HuH-7 (cell line): ENCODE measurements at places on chromosomes 1 and 21.

DNA sequence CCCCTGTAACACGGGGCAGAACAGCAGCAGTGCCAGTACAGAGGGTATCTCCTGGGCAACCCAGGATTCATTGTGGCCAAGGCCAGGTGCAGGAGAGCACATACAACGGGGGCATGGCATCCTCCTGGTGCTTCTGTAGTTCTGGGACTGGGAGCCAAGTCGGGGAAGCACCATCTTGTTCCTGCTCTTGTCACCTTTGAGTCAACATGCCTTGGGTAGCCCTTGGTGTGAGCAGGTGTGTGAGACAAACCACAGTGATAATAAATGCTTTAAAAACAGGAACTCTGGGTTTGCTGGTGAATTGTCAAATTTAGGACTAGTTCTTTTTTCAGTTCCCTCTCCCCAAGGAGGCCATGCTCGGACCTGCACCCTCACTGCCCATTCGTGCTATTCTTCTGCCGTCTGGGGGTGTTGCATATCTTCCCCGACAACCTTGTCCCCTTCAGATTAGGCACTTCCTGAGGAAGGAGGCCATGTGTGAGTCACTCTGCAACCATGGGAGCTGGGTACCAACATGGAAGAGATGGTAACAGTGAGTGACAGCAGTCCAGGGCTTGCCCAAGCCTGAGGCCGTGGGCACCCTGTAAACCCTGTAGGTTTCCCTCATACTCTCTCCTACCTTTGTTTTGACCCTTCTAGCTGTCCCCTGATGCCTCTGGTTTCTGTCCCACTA, 150.2 kb downstream of the GRIK3 start:
- DNase-seq, result no peak

GRCh38 chr1:65343286-65343685, 33.9 kb downstream of the DNAJC6 start:
- no peak for DNase-seq

DNA sequence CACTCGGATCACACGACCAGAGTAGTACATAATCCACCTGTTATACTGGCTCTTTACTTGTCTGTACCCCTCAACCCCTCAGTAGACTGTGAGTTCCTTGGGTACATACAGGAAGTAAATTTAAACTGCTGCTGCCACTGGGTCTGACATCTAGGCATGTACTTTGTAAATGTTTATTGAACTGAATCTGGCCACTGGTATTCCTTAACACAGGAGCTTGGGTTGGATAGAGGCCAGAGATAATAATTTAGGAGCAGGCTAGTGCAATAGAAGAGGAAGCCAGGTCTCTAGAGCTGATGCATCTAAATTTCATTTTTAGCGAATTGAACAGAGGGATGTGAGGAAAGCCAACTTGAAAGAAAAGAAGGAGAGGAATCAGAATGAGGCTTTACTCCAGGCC, 12.4 kb downstream of the TTC4 start:
- DNase-seq, result no peak

- DNase-seq, result no peak
Observed at GRCh38 chr1:211741116-211741515, 65.7 kb upstream of the NEK2 start.

DNA sequence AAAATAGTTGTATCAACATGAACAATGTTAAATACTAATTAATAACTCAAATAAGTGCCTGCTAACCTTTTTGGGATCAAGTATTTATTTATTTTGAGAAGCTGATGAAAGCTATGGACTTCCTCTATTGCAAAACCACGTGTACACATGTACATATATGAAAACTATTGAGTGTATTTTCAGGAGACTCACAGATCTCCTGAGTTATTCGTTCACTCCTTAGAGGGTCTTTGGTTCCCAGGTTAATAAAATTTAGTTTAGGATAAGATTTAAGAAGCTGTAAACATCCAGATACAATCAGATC, 130.5 kb downstream of the DISC1 start:
- no peak for DNase-seq

DNA sequence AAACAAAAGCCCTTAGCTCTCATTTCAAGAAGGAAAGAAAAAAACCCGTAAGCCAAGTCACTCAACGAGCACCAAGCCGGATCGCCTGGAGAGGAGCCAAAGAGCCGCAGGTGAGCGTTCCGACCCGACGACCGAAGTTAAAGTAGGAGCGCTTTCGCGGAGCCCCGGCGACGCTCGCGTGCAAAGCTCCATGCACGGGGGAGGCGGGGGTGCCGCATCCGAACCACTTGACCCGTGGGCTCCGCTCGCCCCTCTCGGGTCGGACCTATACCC, 382 bp downstream of the GPBP1L1 start:
- DNase-seq, result no peak

DNA sequence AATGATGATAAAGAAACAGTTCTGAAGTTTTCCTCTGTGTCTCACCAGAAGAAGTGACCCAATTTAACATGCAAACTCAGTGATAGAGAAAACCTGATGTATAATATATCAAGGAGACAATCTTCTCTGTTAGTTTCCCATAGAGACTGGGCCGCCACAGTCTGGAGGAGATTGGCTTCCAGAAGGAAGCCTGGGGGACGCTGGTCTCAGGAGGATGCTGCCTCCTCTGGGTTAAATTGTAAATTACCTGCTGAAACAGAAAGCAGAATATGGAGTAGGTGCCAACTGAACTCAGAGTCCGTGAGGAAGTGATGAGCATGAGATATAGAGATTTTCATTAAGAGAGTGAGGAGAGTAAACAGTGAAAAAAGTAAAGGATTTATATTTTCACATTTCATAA, 15.8 kb downstream of the OR14I1 start:
- no peak for DNase-seq

DNA sequence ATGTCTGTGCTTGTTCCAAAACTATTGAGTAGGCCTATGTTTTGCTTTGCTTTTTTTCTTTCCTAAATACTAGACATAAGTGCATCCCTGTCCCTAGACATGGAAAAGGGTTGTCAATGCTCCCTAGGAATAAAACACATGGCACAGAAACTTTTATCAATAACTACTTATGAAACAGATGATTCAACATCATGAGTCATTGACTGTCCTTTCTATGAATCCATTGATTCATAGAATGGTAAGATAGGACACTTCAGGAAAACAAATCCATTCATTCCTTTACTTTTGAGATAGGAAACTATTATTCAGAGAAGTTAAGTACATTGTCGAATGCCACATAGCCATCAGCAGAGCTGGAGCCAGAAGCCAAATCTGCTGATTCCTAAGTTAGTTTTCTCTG, 147.5 kb downstream of the TSEN15 start:
- no peak for DNase-seq

DNA sequence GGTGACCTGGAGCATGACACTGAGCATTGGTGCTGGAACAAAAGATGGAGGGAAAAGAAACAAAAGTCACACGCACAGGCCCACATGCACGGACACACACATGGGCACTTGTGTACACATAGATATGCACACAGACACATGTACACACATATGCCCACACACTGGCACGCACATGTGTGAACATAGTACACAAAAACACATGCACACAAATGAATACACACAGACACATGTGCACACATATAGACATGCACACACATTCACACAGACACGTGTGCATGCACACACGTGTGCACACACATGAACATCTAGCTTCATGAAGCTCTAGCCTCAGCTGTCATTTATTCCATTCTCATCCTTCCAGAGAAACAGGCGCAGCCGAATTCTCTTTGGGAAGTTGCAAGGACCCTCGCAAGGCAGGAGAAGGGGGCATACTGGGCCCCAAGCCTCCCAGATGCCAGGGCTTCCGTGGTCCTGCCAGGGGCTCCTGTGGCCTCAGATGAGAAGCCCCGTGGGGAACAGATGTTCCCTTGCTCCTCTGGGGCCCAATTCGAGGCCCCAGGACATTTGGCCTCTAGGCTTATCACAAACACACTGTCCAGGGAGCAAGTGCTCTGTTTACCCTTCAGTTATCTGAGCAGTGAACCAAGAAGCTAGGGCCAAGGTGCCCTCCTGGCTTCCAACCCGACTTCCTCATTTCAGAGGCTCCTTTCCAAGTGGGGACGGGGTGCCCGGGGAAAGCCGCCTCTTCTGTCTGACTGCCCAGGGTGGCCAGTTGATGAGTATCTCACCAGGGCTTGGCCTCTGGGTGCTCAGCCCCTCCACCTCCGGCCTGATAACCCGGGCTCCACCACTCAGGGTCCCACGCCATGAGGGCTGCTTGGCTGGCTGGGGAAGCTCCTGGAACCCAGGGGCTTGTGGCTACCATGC, 116.4 kb upstream of the ARHGEF16 start:
- DNase-seq, result no peak

DNA sequence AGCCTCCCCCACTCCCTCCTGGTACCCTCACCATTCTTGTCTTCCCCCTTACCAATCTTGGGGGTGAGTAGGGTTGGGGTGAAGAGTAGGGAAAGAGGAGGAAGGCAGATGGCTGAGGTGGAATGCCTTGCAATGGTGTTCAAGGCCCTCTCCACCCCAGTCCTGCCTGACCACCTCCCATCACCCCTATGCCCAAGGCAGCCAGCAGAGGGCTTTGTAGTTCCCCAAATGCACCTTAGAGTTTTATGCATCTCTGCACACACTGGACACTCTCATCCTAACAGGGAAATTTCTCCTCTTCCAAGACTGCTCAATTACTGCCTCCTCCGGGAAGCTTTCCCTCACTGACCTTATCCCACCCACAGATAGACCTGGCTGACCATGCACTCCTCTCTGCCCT, 15.4 kb downstream of the KIF17 start:
- DNase-seq, result peak; percentile 53

- no peak for DNase-seq
Observed at GRCh38 chr1:65084066-65084465, 63.9 kb upstream of the AK4 start.

GRCh38 chr1:45913183-45913683, 109.8 kb downstream of the MAST2 start:
- no peak for DNase-seq

DNA sequence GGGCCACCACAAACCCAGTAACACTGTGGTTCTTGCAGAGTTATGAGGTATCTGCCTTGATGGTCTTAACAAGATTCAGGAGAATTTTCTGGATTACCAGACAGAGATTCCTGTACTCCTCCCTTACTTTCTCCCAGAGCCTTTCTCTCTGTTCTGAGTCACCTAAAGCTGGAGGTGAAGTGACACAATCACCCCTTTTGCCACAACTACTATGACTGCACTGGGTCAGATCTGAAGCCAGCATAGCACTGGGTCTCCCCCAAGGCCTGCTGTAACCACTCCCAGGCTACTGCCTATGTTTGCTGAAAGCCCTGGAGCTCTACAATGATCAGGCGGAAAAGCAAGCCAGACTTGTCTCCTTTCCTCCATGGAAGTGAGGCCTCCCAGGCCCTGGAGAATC, 156.7 kb upstream of the NEGR1 start:
- DNase-seq, result no peak

DNA sequence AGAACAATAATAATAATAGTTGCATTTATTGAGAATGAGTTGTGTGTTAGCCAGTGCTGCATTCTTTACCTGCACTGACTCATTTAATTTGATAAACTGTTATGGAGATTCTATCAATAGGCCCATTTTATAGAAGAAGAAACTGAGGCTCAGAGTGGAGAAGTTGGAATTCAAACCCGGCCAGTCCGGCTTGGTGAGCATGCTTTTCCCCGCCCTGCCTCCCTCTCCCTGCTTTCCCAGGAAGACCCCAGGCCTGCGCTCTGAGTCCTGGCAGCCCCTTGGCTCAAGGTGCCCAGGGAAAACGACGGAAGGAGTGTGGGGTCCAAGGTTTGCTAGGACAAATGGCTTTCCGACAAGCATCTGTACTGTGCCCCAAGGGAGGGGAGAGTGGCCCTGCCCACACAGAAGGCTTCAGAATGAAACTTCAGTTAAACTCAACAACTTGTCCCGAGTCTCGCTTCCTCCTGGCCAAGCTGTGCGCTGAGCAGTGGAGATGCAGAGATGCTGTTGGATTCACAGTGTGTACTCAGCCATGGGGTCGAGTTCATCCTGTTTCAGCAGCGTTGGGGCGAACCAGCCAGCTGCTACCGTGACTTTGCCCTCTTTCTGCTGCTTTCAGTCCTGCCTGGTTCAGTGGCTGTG, 23.3 kb upstream of the PADI6 start:
- DNase-seq, result no peak

- peak; percentile 51 for DNase-seq
Observed at GRCh38 chr21:42218836-42219605, at the start of gene ABCG1. TSS of gene ABCG1 (plus strand) at chr21:42219140. CDS start at chr21:42219263, 123 bp downstream.

DNA sequence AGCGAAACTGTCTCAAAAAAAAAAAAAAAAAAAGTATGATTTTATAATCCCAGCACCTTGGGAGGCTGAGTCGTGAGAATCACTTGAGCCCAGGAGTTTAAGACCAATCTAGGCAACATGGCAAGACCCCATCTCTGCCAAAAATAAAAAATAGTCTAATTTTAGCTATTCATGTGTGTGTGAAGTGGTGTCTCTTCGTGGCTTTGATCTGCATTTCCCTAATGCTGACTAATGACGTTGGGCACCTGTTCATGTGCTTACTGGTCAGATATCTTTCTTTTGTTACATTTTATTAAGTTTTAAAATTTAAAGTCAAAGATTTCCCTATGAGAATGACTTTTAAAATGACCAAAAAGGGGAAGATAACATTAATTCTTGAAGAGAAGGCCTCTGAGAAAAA, 31.0 kb downstream of the PSEN2 start:
- DNase-seq, result no peak

DNA sequence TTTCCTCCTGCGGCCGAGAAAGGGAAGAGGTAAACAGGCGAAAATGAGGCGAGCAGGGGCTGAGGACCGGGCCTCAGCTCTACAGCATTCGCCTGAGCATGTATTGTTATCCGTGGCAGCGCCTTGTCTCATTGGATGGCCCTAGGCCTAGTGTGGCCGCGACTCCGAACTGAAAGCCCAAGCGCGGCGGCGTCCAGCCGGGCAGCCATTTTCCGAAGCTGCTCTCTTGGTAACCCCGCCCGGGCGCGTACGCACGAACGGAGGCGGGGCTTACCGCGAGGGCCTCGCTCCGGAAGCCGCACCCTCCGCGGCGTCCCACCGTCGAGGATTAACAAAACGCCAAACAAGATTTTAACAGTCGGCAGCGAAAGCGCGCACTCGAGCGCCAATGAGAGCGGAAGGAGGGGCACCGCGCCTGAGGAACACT, 797 bp upstream of the USP1 start:
- no peak for DNase-seq
